ENCODE measurements at places on chromosomes 1 and 21.

- DNase-seq: no peak
Measured at GRCh38 chr1:17141441-17142197, 22.4 kb upstream of the PADI2 start.

- no peak for DNase-seq
Measured at GRCh38 chr1:2284932-2285331, 56.8 kb downstream of the SKI start.

DNA sequence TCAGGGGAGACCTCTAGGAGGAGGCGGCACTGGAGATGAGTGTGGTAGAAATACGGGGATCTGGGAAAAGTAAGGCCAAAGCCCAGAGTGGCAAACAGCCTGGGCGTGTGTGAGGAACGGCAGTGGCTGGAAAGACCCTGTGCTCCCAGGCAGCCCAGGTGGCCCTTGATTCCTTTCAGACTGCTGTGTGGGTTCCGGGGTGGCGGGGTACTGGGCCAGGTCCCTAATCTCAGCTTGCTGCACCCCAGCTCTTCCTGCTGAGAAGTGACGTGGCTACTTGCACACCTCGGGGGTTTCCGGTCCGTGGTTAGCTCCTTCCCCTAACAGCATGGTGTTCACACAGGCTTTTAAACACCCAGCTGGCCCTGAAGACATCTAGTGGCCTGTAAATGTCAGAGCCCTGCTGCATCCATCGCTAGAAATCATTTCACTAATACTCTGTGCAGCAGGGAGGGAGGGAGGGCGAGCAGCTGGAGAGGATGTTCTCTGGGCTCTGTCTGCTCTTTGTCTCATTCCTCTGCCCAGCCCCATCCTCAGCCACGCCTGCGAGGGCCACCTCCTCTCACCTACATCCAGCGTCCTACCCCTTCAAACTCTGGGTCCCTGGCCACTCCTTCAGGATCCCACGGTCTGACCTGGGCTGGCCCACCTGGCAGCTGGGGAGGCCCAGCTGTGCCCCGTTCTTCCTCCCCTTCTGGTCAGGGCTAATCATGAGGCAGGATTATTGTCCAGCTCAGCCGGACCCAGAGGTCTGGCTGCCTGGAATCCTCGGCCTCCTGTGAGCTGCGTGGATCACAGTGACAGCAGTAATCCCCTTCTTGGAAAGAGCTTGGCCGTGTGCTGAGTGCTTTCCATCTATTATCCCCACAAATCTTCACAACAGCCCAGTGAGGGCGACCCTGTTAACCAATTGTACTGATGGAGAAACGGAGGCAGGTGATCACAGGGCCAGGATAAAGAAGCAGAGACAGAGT, 7.2 kb downstream of the ZDHHC18 start:
- no peak for DNase-seq

- DNase-seq: no peak
Measured at GRCh38 chr21:26798856-26799751, 46.1 kb downstream of the ADAMTS1 start.

GRCh38 chr1:28199328-28200233, 23.1 kb upstream of the PTAFR start:
- no peak for DNase-seq

DNA sequence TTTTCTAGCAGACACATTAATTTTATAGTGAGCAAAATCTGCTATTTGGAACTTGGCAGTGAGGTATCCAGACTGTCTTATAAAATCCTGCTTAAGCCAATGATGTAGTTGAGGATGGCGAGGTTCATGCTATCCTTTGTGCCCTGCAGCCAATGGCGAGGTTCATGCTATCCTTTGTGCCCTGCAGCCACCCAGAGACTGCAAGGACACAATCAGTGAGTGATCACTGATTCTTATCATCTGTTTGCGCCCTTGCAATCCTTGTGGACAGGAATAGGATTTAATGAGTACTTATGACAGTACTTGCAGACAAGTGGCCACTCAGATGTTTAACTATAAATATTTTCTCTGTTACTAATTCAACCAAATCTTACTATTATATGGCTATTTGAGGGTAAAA, 112.6 kb downstream of the EIF4G3 start:
- no peak for DNase-seq

DNA sequence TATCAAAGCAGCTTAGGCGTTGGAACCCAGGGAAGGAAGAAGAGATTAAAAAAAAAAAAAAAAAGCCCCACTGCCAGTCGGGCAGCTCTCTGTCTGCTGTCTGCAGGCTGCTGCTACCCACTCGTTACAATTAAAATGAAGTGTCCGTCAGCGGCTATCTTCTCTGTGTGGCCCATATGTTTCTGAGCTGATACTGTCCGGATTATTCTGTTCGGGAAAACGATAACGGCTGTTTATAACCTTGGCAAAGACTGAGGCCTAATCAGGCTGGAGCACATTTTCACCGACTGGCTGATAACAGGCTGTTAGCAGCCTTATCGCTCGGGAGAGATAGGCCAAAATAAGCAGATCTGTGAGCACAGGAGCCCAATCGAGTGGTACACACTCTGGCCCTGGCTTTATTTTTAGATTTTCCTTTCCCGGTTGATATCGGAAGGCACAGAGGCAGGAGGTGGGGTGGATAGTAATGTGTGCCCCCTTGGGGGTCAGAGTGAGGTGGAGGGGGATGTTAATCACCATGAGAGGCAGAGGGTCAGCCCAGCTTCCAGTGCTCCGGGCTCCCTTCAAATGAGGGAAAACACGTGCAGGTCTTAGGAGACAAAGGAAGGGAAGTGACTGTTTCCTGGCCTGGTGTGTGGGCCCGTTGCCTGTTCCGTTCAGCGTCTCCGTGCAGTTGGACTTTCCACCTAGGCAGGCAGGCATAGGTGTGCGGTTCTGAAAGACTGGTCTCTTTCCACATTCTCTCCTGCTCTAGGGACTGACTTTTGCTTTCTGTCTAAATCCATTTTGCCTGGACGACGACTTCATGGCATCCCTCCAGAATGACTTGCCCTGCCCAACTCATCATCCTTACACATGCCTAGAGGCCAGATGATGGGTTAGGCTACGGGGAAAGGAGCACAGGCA, 153.4 kb downstream of the PBX1 start:
- DNase-seq: no peak

DNA sequence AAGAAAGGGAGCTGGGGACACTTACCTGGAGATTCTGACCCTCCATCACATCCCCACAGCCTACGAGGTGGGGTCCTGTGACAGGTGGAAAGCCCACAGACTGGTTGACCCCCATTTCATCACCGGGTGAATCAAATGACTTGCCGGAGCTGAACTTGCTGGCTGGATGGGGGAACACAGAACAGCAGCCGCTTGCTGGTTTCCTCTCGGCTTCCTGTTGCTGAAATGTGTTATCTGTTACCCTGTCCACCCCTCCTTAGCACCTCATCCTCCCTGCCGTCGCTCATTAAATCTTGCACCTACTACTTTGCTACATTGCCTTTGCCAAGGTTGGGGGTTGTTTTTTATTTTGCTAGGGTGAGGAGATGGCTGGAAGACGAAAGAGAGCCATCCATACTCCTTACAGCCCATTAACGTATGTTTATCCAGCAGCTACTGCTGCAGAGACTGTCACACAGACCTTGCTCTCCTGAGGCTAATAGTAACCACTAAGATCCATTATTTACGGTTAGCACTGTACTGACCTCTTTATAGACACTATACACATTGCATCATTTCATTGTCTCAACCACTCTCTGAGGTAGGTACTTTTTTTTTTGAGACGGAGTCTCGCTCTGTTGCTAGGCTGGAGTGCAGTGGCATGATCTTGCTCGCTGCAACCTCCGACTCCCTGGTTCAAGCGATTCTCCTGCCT, 7.0 kb downstream of the PAFAH2 start:
- DNase-seq: no peak

GRCh38 chr1:183583466-183583865, 6.8 kb downstream of the NCF2 start:
- peak; percentile 17 for DNase-seq

- DNase-seq: no peak
Measured at GRCh38 chr1:207331354-207332313, 10.2 kb downstream of the CD55 start.
